C1 segment of cervical spinal cord (tissue), 14 donors: ENCODE measurements at places on chromosomes 7 and 10.

- DNase-seq, result no peak
Measured at GRCh38 chr7:87784424-87784823, 91.7 kb downstream of the SLC25A40 start.

DNA sequence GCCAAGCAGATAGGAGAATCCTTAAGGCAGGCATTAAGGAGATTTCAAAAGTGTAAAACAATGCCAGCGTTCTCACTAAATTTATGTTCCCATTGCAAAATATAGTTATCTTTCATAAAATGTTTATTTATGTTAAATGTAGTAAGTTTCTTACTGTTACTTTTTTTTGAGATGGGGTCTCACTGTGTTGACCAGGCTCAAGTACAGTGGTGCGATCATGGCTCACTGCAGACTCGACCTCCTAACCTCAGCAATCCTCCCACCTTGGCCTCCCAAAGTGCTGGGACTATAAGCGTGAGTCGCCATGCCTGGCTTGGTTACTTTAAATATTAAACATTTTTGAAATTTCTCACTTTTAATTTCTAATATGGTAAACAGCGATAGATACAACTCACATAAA lies 31.8 kb upstream of the PRKAR2B start:
- DNase-seq, result no peak

GRCh38 chr7:130008941-130009847 lies 42.0 kb downstream of the ZC3HC1 start:
- DNase-seq, result no peak

DNA sequence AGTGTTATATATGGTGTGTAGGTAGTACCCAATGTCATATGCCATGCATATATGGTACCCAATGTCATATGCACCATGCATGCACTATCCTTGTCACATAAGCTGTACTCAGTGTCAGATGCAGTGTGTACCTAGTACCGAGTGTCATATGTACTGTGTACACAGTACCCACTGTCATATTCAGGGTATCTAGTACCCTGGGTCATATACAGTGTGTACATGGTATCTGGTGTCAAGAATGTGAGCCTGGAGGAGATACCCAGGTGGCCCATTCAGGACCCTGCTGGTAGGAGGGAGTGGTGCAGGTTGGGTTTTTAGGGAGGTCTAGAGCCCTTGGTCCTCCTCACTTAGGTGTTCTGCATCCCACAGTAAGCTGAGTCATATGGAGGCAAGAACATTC lies 1.8 kb downstream of the ZMYND11 start:
- DNase-seq, result no peak

DNA sequence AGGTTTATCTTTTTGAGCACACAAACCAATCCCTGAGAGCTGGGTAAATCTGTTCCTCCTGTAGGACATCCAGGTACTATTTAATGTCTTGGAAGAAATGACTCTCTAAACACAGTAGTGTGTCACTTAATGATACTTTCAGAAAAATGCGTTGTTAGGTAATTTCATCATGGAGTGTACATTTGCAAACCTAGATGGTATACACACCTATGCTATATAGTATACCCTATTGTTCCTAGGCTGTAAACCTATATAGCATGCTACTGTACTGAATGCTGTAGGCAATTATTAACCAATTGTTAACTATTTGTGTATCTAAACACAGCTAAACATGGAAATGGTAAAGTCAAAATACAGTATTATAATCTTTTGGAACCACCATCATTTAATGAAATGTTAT lies 10.1 kb downstream of the RUFY2 start:
- no peak for DNase-seq

DNA sequence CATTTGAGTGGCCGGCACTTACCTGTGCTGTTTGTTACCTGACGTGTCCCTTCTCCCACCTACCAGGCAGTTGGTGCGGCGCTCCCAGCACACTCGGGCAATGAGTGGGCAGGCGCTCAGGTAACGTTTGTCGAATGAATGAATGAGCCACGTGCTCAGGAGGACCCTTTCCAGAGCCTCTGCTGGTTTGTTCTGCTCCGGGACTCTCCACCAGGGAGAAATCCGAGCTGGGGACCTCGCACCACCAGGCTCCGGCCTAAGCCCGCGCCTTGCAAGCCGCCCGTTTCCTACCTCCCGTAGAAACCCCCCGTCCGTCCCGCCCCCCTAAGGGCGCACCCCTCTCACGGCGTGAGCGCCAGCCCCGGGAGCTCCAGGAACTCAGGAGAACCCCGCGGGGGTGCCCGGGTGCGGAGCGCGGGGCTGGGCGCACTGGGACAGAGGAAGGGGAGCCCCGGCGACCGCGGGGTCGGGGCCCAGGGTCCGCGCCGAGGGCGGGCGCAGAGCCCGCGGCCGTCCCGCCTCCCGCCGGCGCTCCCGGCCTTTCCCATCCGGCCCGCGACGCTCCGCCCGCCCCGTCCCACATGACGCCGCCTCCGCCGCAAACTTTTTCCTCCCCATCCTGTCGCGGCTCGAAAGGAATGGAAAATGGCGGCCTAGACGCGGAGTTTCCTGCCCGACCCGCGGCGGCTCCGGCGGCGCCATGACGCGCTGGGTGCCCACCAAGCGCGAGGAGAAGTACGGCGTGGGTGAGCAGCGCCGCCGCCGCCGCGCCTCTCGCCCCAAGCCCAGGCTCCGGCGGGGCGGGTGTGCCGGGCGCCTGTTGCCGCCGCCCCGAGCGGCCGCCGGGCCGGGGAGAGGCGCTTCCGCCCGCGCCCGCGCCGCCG lies at the start of gene DOCK1:
TSS of gene DOCK1 (plus strand) at position 611 of the 884 bp plus-strand sequence. CDS start at position 701, 90 bp downstream.
- DNase-seq, result peak; percentile 46

DNA sequence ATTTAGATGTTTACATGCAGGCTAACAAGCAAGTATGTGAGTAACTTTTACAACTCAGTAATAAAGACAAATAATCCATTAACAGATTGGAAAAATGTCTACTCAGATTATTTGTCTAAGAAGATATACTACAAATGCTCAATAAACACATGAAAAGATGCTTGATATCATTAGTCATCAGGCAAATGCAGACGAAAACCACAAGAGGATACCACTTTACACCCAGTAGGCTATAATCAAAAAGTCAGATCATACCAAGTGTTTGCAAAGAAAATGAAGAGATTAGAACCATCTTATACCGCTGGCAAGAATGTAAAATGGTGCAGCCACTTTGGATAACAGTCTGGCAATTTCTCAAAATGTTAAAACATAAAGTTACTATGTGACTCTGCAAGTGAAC lies 84.1 kb downstream of the MALSU1 start:
- no peak for DNase-seq

GRCh38 chr7:131625817-131626372 lies 69.5 kb upstream of the PODXL start:
- DNase-seq, result no peak

DNA sequence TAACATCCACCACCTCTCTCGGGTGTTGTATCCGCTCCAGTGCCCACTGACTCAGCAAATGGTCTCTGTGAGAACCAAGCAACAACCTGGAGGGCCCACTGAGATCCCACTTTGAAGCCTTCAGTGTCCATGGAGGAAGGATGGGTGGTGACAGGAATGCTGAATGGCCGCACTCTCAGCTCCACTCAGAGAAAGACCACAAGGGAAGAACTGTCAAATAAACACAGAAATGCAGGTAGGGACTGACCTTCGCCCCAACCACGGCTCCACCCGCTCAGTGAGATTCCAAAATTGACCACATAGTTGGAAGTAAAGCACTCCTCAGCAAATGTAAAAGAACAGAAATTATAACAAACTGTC lies 65.8 kb downstream of the VIPR2 start:
- no peak for DNase-seq

DNA sequence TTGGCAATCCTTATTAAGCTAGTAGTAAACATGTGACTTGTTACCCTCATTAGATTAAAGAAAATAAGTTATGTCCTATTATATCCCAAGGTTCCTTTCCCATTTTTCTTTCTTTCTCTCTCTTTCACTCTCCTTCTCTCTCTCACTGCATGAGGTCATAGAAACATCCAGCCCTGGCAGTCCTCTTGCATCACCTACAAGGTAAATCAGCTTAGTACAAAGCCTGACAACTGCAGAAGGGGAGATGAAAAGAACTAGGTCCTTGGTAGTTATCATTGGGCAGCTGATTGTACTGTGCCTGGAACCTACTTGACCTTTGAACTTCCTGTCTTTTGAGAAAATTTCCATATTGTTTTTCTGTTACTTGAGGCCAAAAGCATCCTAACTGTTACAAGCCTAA lies 307.9 kb upstream of the SP8 start:
- no peak for DNase-seq

- DNase-seq, result no peak
Measured at GRCh38 chr10:83542774-83543411, 596.4 kb upstream of the GHITM start.

- no peak for DNase-seq
Measured at GRCh38 chr7:134890246-134891240, 95.8 kb upstream of the AGBL3 start.

DNA sequence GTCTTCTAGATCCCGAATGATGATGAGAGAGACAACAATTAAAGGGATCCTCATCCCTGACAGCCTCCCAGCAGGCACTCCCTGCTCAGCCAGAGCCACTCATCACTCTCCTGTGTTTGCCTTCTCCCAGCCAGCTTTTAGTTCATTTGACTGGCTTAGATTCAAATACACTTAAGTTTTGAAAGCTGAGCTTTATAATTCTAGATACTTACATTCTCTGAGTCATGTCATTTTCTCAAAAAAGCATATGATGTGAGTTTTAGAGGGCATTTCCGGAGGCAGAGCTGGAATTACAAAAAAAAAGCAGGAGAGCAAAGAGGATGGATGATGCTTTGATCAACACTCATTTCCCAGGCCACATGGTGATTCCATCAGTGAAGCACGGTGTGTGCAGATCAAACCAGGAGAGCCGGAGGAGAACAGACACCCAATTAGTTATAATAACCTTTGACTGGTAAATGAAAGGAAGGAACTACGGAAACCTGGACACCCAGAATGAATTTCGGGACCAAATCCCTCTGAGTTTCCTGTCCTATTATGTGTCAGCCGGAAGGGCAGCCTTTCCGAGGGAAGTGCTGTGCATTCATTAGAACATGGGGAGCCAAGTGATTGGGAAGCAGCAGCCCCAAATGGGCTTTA lies 81.5 kb upstream of the HPS1 start:
- DNase-seq, result no peak

DNA sequence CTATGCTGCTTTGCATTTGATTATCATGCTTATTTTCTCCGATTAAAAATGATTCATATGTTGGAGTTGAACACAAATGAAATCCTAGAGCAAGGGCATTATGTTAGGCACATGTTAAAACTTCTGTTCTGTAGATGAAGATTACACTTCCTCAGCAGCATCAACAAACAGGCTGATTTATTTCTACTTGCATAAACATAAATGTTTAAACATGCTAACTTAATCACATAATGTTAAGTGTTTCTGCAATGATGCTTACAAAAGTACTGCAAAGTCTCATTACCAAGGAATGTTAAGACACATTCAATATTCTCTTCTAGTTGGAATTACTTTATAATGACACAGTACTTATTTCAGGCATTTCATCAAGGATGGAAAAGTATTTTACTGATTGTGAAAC lies 770.8 kb downstream of the ANKRD7 start:
- no peak for DNase-seq

- DNase-seq, result no peak
Measured at GRCh38 chr7:140983802-140984201, 30.9 kb downstream of the MRPS33 start.

DNA sequence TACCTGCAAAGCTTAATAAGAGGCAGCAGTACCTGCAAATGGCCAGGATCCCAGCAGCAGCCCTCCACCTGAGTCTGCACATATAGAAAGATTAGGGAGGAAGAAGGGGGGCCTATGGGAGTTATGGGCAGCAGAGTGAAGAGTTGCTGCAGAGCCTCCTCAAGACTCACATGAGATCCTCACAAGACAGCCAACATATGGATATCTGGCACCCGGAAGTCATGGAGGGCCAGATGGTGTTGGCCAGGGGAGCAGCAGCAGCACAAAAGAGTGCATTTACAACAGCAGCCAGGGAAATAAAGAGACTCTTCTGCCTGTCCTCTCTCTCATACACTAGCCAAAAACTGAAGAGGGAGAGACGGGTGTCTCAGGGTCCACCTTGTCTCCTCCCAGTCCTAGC lies 4.0 kb upstream of the TAS2R40 start:
- no peak for DNase-seq

DNA sequence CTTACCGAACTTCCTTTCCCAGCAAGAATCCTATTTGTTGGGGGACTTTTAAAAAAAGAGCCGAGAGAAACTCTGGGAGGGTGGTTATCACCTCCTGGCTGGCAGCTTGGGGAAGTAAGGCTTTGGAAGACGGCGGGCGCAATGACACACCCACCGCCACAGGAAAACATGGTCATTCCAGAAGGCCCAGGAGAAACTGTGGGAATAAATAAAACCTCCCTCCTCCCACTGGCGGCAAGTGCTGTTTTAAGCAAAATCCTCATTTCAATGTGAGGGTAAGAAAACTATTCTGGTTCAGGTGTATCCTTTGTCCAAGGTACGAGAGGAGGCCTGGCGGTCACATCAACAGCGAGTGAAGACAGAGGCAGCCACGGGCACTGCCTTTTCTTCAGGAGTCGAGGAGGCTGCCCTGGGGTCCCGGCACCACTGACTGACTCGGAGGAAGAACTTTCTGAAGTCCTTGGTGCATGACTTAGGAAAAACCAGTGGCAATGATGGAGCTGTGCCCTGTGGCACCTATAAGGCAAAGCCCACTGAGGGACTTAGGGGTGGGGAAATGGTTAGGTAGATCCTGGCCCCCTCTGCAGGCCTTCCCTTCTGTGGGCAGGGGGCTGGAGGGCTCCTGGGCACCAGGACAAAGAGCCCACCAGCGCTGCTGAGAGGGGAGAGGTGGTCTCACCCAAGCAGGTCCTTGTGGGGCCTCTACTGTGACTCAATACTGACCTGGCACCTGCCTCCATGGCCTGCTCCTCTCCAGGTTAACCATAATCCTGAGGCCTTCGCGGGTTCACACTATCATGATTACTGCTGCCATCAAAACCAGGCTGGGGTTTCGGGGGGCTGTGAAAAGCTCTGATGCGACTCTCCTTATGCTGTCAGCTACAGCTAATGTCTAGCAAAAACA lies 21.4 kb downstream of the DNAJB12 start:
- DNase-seq, result no peak

GRCh38 chr7:50364645-50365044 lies 60.1 kb downstream of the IKZF1 start:
- DNase-seq, result no peak

- DNase-seq, result no peak
Measured at GRCh38 chr7:129613016-129613337, 1.5 kb downstream of the NRF1 start.

GRCh38 chr7:37738321-37738720 lies 54.8 kb downstream of the GPR141 start:
- DNase-seq, result no peak

- peak; percentile 67 for DNase-seq
Measured at GRCh38 chr10:31707093-31708039, 221.3 kb downstream of the ARHGAP12 start.

- DNase-seq, result no peak
Measured at GRCh38 chr7:114885836-114886235, 36.1 kb upstream of the MDFIC start.

GRCh38 chr10:53606981-53607380 lies 834.4 kb upstream of the MBL2 start:
- DNase-seq, result no peak

DNA sequence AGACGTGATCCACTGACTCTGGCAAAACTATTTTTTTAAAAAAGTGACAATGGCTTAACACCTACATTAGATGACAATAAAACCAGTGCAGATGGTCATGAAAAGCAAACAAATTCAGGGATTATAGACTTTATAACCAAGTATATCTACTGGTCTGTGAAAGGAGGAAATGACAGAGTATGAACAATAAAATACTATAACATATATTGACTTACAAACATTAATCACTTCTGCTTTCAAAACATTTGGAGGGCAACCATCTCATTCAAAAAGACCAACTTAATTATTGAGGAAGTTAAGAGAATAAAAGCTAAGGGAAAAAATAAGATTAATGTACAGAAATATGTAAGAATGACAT lies 34.8 kb downstream of the JMJD1C start:
- no peak for DNase-seq
